ENCODE measurements at places on chromosomes 3 and 15. TPM values are rescaled to one million over a fixed set of nuclear protein-coding genes. Genes with fewer than 3 reads are reported as not detected.

Gene THSD4
- total RNA-seq = 5.1 TPM

Gene BOC
- total RNA-seq = 37.3 TPM

Gene HYKK
- 4.1 TPM for total RNA-seq

Gene MUSTN1
- 2.4 TPM for total RNA-seq

Gene LRRIQ4
- not detected for total RNA-seq

Gene TIMP4
- total RNA-seq = 280 TPM

Gene LMAN1L
- total RNA-seq = not detected

Measured in mesenteric fat pad (tissue), 1 donor.